ENCODE measurements at places on chromosomes 6 and 20. TPM values are rescaled to one million over a fixed set of nuclear protein-coding genes. Genes with fewer than 3 reads are reported as not detected.

The PPARD gene
- total RNA-seq: 7.4 TPM

The CST9L gene
- total RNA-seq: not detected

The PTCRA gene
- total RNA-seq: not detected

The TRIM40 gene
- total RNA-seq: not detected

The RAB5IF gene
- 137 TPM for total RNA-seq

The ECT2L gene
- not detected for total RNA-seq

The MOG gene
- total RNA-seq: not detected

The BFSP1 gene
- total RNA-seq: 2.9 TPM

The OOEP gene
- total RNA-seq: not detected

The DPPA5 gene
- not detected for total RNA-seq

The CYP24A1 gene
- not detected for total RNA-seq

The ADNP gene
- total RNA-seq: 29.3 TPM

All from pulmonary artery endothelial cell (primary cell).